ENCODE measurements at places on chromosomes 4 and X.
A peak's percentile ranks its signal among the peaks of the same experiment; 100 is the strongest.

- no peak for DNase-seq
These were observed 33.8 kb upstream of the FGFR3 start for GRCh38 chr4:1759170-1759817.

DNA sequence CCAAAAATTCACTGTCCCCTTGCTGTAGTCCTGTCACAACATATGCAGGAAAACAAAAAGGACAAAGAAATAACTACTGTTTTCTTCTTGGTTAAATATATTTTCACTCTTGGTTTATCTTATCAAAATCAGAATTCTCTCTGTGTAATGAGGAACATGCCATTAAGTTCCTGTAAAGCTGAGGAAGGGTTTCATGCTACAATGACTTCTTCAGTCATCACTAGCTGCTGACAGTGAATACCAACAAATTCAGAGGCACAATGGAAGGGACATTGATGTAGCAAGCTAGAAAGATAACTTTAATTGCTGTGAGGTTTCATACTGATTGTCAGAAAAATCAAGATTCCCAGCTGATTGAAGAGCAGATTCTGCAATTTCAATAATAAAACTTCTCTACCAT is 782.9 kb upstream of the HTR2C start:
- DNase-seq, result no peak

DNA sequence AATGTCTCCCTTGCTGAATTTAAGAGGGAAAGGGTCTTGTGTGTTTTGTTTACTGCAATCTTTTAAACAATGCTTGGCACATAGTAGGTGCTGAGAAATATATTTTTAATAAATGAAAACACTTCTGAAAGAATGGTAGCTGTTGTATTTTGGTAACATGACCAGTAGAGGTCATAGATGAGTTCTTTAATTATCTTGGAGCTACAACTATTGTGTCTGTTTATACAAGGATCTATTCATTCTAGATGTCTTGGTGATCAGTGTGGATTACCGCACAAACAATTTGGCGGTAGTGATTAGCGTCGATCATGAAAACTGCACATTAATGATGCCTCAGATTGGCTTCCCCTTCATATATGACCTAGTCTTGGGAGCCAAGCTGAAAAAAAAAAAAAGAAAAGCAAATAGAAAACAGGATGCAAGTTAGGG is 21.4 kb upstream of the SCRG1 start:
- DNase-seq, result no peak

DNA sequence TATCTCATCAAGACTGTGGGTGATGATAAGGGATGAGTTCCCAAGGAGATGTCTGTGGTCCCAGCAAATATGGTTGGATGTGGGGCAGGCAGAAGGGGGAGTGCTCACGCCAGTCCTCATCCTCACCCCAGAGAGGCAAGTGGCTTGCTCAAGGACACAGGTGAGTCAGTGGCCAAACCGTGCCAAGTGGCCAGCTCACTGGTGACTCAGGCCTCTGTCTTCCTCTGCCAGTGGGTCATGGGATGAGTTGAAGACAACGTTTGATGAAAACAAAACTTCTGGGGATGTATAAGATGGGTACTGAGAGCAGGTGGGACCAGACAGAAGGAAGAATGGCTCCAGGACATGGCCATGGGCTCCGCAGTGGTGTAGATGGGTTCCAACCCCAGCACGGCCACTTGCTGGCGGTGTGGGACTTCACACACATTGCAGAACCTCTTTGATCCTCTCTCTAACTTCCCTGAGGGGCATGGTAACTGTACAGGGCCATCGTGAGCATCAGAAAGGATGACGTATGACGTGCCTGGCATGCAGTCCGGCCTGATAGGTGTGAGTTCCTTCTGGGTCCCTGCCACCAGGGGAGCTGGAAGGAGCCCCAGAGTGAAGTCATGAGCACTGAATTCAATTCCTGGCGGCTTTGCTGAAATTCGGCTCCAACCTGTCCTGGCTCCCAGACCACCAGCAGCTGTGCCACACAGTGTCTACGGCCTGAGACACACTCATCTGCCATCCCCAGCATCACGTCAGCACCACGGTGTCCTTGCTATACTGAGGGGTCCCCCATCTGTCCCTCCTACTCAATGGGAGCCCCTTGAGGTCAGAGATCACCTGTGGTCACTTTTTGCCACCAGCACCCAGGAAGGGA is 41.3 kb upstream of the GPR78 start:
- no peak for DNase-seq

GRCh38 chrX:120457766-120458180 is 11.3 kb downstream of the LAMP2 start:
- no peak for DNase-seq

GRCh38 chrX:40893251-40893910 is 158.0 kb upstream of the MED14 start:
- DNase-seq, result no peak

- no peak for DNase-seq
These were observed at the start of gene PNMA3 for GRCh38 chrX:153055871-153056749. PNMA3 (plus strand) TSS chrX:153056470; CDS start chrX:153057056, 586 bp downstream.

DNA sequence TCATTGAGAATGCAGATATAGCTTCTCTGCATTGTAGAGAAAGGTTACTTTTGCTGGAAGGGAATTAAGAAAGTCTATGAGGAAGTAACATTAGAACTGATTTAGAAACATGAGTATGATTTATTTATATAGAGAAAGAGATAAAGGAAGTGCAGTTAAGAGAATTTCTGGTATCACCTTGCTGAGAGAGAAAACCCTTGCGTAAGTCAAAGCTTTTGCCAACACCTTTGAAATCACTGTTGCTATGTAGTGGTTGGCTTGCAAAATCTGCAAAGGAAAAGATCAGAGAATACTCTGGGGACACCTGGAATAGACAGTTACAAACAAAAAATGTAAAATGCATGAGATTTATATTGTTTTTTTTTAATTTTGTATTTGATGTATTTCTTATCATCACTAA is 137.3 kb upstream of the RXFP1 start:
- DNase-seq, result no peak

DNA sequence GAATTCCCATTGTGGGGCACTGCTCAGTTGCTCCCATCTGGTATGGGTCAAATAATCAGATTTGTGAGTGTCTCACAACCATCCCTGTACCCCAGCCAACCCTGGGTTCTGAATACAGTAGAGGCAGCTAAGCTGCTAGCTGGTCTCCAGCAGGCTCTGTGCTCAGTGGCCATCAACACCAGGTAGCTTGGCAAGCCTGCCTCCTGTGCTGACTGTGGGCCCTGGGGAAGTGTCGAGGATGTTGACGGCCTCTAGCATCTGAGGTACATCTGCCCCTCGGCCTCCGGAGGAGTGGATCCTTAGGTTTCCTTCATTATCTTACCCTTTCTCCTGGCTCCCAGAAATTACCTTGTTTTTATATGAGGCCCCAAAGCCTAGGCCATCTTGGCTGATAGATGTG is 13.3 kb downstream of the RNF4 start:
- DNase-seq, result no peak

DNA sequence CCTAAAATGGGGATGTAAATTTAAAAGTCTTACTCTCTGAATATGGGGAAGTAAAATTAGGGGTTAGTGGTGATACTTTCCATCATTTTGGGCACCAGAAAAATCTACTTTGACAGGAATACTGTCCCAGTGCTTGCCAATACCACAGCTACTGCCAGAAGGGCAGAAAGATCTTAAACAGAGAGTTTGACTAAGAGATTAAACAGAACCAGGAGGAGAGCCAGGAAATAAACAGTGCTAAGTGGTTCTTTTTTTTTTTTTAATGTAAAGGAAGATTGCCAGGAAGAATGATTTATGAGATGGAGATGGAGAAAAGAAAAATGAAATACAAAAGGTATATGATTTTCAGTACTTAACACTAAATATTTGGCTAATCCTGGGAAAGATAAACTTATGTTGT is 126.8 kb downstream of the RTL3 start:
- DNase-seq, result no peak

DNA sequence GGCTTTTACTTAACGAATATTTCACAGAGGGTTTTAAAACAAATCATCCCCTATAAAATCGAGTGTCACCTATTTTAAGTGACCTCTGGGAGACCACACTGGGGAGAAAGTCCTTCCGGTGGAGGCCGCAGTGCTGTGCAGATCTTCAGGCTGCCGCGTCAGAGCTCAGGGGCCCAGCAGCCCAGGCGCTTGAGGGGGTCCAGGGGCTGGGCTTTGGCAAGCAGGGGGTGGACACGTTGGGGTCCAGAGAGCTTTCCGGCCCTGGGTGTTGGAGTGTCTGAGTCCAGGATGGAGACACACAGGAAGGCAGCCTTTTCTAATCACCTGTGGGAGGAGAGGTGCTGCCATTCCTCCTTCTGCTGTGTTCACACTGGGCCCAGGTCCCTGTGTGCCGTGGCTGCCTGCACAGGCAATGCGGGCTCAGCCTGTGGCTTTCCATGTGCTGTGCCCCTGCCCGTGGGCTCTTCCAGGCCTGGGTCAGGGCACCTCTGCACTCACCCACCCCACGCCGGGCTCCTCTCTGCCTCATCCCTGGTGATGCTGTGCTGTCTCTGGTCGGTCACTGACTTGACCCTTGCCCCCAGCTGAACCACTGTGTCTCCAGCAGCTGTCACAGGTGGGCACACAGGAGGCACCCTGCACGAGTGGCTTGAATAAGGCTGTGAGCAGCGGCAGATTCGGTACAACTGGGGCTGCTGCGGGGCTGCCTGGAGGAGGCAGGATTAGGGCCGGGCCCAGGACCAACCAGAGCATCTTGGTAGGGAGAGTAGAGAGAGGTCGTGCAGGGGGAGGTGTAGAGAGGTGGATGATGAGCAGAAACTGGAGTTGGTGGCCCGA is 10.0 kb downstream of the HTRA3 start:
- no peak for DNase-seq

GRCh38 chrX:599837-600715 is 30.5 kb upstream of the SHOX start:
- DNase-seq, result no peak

- DNase-seq, result peak; percentile 75
These were observed at the start of gene SRD5A3 for GRCh38 chr4:55345980-55346850. SRD5A3 (plus strand) TSS chr4:55346242; CDS start chr4:55346337, 95 bp downstream.

DNA sequence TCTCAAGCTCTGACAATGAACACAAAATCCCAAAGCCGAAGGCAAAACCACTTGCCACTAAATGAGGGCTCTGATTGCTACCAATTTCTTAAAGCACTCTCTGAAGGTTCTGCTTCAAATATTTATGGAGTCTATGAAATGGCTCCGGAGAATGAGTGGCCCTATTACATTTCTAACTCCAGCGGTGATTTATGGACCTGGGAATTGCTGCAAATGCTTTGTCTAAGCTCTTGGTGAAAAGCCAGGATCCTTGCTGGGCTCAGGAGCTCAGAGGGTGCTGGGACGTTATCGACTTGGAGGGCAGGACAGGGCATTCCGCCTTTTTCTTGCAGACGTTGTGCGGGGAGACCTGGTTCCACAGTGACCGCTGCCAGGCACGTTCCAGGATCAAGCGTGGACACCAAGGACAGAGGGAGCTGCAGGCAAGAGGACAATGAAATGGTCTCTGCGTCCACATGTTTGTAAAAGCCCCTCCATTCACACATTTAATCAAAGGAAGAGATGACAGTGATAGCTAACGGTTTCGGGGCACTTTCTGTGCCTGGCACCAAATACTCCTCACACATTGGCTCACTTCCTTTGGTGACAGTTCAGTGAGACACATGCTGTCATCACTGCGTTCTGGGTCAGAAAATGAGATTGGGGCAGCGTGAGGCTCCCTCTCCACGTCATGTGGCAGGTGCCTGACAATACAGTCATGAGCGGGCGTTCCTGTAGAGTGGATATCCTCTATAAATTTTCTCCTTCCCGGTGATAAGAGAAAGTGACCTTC is 58.8 kb downstream of the C4orf50 start:
- no peak for DNase-seq

- no peak for DNase-seq
These were observed 20.2 kb downstream of the SLIT2 start for GRCh38 chr4:20271950-20272349.

GRCh38 chrX:132634521-132634920 is 145.7 kb upstream of the MBNL3 start:
- DNase-seq, result no peak

DNA sequence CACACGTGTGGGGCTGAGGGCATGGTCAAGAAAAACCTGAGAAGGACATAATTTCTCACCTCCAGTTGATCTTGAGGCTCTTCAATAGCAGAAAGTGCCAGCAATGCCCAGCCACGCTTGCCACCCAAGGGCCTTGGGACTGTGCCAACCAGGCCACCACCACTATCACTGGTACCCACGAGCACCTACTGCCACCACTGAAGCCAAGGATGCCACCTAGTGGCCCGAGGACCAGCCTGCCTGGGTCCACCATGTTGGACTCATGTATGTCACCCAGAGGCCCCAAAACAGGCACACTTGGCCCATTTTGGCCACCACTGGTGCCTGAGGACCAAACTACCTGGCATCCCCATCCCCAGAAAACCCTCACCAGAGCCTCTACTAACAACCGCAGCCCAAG is 191.8 kb downstream of the ADAM29 start:
- no peak for DNase-seq

- no peak for DNase-seq
These were observed 170.2 kb downstream of the PACRGL start for GRCh38 chr4:20870436-20870835.

DNA sequence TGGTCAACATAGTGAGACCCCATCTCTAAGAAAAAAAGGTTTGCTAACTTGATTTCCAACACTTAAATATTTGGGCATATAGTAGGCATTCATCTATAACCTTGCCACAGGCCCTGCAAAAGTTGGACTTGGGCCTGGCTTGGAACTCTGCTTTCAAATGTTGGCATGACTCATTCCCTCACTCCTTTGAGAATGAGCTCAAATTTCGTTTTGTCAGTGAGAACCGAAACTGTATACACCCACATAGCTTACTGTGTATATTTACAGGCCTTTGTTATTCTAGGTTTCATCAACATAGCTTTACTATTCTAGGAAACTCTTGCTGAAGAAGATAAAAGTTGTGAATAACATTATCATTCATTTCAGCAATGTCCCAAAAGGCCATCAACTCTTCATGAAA is 88.7 kb upstream of the ELOVL6 start:
- DNase-seq, result no peak

DNA sequence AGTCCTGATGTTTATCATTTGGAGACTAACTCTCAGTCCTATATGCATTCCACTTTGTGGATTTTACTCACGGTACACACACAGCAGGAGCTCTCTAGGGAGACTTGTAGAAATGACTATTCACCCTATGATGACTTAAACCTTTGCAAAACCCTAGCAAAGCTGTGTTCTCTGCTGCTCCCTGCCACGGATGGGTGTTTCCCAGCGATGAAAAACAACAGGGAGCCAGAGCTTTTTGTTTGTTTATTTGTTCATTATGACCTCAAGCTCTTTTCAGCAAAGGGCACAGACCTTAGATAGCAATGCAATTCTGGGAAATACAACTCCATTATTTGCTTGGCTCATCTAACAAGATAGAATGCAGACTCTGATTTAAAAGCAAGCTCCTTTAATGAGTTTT is 156.6 kb downstream of the GRIA3 start:
- no peak for DNase-seq

DNA sequence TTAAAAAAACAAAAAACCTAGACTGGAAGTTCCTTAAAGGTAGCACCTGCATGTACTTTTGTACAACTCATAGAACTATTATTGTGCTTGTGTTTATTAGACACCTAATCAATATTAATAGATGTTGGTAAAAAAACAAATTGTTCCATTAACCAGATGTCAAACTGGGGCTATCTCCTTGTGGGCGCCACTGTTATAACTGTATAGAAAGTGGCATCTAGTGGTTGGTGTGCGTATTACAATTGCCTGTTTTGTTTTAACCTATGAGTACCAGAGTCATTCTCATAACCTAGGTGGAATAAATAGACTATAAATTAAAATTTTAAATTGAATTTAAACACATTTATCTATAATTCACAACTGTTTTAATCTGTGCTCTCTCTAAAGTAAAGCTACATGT is 97.4 kb downstream of the COL4A5 start:
- no peak for DNase-seq

GRCh38 chrX:80223982-80224579 is 196.2 kb upstream of the TENT5D start:
- DNase-seq, result no peak

- DNase-seq, result no peak
These were observed 83.7 kb upstream of the NHS start for GRCh38 chrX:17291171-17291900.

All from right renal pelvis (tissue), 4 donors.